ENCODE measurements at places on chromosomes 6 and 20. TPM values are rescaled to one million over a fixed set of nuclear protein-coding genes. Genes with fewer than 3 reads are reported as not detected.

The KCTD20 gene
- 44.3 TPM for total RNA-seq

The DCBLD1 gene
- 73.8 TPM for total RNA-seq

The OR2H2 gene
- total RNA-seq = not detected

The MCCD1 gene
- not detected for total RNA-seq

All from myometrial cell (primary cell).